Activated naive CD8-positive, alpha-beta T cell treated with anti-CD3 and anti-CD28 coated beads, Interleukin-2, amount 50 U/mL, for 24 hours (primary cell): ENCODE measurements at places on chromosomes 4 and X.

DNA sequence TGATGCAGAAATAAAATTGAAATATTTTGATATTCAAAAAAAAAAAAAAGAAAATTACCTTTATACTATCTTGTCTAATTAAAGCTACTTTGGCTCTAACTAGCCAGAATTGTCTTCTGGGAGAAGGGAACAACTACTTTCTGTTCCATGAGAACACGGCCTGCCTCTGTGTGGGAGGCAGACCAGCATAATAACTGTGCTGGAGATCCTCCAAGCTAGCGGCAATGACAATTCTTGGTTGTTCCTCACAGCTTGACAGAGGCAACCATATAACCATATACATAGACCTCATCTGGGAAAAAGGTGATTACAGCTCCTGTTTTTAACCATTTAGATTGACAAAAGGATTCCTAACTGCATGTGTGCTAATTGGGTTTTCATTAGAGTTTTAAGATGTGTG, 95.7 kb downstream of the RBMX2 start:
- DNase-seq, result no peak

DNA sequence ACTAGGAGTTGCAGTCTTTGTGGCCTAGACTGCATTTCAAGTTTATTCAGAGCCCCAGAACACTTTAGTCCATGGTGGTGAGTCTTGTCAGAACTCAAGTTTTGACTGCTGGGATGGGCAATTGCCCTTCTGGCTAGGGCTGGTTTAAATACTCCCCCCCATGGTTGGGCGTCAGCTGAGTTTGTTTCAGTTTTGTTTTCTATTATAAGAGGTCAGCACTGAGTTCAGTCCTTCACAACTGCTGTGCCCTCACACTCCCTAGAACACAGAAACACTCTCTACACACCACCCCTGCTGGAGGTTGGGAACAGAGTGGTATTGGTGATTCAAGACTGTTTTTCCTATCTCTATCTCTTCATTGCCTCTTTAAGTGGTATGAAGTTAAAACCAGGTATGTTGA, 217.0 kb downstream of the GUCY2F start:
- no peak for DNase-seq

- no peak for DNase-seq
Measured at GRCh38 chrX:31420711-31421151, 348.9 kb upstream of the FTHL17 start.

DNA sequence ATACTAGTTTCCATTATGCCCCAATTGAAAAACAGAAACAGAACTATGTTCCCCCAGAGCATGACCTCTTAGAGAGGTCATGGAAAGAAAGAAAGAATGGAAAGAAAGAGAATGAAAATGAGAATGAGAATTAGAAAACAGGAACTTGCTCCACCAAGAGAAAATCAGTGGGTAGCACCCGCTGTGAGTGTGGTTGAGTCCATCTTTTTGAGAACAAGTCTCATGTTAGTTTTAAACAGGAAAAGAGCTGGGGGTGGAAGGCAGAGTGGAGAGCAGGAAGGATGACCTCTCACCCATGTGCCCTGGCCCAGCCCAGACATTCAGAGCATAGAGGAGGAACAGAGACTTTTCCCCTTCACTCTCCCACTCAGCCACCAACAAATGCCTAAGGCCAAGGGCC, 4.9 kb downstream of the GSX2 start:
- DNase-seq, result no peak

DNA sequence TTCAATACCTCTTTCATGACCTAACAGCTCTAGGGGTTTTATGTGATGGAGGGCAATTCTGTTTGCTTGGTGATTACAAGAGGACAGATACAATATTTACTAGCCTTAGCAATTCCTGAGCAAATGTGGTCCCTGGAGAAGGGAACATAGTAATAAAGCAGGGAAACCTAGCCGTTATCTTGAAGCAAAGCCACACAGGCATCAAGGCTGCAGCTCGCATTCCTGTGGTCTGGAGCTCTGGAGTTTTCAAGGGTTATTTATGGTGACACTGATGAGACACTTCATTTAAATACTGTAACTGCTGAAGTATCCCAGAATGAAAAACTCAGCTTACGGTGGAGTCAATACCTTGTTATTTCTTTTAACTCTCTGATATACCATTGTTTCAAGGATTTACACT, 66.8 kb downstream of the AFF2 start:
- DNase-seq, result no peak

GRCh38 chr4:150224896-150225591, 146.8 kb downstream of the DCLK2 start:
- no peak for DNase-seq

DNA sequence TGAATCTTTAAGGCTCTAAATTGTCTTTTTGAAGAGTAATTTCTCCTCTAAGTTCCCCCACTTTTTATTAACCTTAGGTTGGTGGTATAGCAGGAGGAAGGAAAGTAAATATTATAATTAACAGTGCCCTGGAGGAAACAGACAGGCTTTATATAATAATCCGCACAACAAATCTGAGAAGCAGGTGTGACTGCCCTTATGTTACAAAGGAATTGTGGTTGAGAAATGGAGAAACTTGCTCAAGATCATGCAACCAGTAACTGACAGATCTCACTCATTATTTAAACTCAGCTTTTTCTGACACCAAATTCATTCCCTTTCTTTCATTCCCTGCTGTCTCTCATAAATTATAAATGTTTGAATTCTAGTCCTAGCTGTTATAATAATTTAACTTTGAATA, 282.0 kb downstream of the PPP3CA start:
- no peak for DNase-seq

GRCh38 chr4:170849969-170850368, 760.2 kb upstream of the AADAT start:
- DNase-seq, result no peak

DNA sequence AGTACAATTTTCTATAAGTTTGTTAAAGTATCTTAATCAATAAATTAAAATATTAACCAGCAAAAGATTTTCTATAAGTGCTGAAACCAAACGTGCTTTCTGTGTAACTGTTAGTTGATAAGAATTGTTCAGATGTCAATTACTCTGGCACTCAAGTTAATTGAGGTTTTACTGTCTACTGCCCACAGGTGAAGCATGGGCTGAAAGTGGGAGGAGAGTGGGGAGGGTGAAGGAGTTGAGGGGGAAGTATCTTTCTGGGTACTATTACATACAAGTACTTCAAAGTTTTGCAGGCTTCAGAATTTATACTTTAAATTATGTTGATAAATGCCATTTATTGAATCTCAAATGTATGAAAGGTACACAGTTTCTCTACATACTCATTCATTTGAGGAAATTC, 19.1 kb upstream of the CXCL3 start:
- no peak for DNase-seq

- DNase-seq, result no peak
Measured at GRCh38 chrX:84737471-84737871, 235.2 kb upstream of the HDX start.

GRCh38 chr4:157226601-157227000, 6.1 kb downstream of the GRIA2 start:
- no peak for DNase-seq

- no peak for DNase-seq
Measured at GRCh38 chr4:85707611-85708010, 232.7 kb downstream of the ARHGAP24 start.

DNA sequence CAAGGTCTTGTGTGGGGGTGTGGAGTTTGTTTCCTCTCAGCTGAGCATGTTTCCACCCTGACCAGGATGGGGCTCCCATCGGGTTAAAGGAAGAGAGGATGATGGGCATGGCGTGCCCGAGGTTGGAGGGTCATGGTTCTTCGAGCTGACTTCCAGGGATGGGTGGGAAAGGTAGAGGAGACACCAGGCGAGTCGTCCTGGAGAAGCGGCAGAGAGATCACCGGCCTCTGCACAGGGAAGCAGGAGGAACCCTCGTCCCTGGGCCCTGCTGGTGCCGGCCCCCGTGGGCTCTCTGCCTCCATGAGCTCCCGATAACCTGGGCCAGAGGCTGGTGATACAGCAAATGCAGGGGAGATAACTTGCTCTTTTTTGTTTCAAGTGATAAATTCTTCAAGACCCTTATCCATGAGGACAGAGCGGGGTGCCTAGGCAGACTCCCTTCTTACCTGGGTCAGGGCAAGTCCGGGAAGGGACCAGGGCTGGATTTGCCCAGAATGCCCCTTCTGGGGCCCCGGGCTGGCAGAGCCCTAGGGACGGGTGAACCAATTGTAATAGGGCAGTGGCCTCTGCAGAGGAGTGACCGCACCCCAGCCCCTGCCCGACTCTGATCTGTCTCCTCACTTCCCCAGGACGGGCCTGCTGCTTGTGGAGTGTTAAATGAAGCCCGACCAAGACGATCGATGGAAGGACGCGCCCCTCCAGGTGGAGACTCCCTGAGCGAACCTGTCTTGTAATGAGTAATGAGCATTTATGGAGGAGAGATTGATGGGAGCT, 63.0 kb downstream of the CPZ start:
- no peak for DNase-seq

- no peak for DNase-seq
Measured at GRCh38 chr4:118918388-118918787, 29.7 kb downstream of the SYNPO2 start.

- no peak for DNase-seq
Measured at GRCh38 chr4:166121897-166122296, 248.9 kb downstream of the TLL1 start.

DNA sequence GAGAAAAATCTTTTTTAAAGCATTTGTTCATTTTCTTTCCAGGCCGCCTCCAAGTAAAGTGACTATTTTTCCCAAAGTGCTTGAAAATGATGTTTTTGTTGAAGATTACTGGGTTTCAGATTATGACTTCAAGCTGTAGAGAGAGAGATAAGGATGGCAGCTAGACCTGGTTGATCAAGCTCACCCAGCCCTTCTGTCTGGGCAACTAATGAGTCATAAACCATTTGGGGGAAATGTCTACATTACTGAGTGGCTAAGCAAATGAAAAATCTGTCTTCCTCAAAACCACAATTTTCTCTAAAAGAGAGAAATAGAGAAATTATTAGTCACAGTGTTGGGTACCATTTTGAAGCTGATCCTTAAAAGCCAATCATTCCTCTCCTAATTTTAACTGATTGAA, 355.4 kb upstream of the CPEB2 start:
- DNase-seq, result no peak

DNA sequence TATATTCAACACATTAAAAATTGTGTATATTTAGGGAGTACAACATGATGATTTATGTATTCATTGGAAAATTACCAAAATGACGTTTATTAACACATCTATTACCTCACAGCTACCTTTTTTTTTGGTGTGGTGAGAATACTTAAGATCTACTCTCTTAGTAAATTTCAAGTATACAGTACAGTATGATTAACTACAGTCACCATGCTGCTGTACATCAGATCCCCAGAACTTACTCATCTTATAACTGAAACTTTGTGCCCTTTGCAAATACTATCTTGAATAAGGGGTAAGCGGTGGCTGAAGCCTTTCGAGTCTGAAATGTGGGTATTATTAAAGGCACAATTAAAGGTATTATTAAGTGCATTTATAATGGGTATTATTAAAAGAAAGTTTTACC, 976 bp downstream of the PHKA1 start:
- no peak for DNase-seq

GRCh38 chr4:170234800-170235199, 145.0 kb upstream of the AADAT start:
- no peak for DNase-seq

- no peak for DNase-seq
Measured at GRCh38 chr4:29390921-29391320, 1329.2 kb upstream of the PCDH7 start.

GRCh38 chrX:153865321-153865580, 20.7 kb downstream of the L1CAM start:
- DNase-seq, result no peak

- DNase-seq, result no peak
Measured at GRCh38 chr4:148448141-148448540, 5.9 kb upstream of the NR3C2 start.

DNA sequence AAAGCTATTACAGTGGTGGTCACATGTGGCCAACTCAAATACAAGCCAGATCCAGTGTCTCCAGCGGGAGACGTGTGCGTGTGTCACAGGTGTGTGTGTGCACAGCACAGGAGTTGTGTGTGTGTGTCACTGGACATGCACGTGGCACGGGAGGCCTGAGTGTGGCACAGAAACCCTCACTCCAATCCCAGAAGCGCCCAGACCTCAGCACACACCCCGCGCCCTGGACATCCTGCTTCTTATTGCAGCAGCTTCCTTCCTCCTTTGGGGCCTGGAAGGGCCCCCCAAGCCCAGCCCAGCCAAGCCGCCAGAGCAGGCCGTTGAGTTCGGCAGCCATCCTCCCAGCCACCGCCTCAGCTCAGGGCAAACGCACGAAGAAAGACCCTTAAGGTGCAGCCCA, 37.9 kb downstream of the ACOX3 start:
- no peak for DNase-seq

DNA sequence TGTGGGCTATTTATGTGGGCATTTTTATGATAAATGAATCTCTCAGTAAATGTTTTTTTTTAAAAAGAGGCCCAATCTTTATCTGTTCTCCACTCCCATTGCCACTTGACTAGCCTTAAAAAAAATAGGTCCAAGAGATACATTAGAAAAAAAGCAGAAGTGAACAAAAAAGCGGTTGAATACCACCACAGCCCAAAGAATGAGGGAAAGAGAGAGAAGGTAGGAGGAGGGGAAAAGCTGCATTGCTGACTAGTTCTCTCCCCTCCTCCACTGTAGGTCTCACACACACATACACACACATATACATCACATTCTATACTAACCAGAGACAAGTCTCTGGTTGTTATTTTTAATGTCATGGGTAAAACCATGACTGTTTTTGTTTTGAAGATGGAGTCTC, 95.8 kb upstream of the IL13RA1 start:
- DNase-seq, result no peak

DNA sequence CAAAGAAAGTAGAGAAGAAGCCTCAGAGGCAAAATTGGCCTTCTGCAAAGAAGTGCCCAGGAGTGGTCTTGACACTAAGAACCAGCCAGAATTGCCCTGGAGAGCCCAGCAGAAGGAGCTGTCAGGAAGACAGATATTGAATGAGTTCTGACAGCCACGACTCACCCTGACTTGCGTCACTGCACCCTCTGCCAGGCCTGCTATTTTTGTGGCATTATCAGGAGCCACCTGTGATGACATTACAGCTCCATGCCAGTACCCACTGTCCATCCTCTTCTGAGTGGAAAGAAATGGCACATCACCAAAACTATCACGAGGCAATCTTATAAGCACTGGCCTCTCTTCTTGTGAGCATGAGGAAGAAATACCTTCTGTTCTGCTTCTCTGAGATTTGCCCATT, 67.7 kb downstream of the SMIM20 start:
- DNase-seq, result no peak

DNA sequence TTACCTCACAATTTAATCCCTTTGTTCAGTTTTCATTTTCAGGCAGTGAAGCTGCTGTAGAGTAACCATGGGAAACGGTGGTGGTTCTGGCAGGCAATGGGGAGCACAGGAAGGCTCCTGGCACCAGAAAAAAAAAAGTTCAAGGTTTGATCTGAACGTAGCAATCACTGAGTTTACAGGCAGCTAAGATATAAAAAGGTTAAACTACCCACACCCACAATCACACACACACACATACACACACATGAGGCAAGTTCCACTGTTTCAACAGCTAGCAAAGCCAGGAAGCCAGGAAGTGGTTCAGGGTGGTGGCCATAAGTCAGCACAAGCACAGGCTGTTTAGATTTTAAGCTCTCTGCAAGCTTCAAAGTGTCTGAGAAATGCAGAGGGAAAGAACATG, at the start of gene SULT1B1:
TSS of gene SULT1B1 (minus strand) at position 166 of the 400 bp plus-strand sequence. CDS start 5,403 bp downstream, outside the sequence.
- DNase-seq, result peak; percentile 29

GRCh38 chrX:154603438-154604430, 15.3 kb downstream of the CTAG1B start:
- DNase-seq, result no peak

GRCh38 chr4:100208964-100209363, 18.7 kb upstream of the DDIT4L start:
- no peak for DNase-seq

GRCh38 chrX:34578237-34578636, 78.8 kb downstream of the TMEM47 start:
- DNase-seq, result no peak
